ENCODE measurements at places on chromosomes 3 and 15.

DNA sequence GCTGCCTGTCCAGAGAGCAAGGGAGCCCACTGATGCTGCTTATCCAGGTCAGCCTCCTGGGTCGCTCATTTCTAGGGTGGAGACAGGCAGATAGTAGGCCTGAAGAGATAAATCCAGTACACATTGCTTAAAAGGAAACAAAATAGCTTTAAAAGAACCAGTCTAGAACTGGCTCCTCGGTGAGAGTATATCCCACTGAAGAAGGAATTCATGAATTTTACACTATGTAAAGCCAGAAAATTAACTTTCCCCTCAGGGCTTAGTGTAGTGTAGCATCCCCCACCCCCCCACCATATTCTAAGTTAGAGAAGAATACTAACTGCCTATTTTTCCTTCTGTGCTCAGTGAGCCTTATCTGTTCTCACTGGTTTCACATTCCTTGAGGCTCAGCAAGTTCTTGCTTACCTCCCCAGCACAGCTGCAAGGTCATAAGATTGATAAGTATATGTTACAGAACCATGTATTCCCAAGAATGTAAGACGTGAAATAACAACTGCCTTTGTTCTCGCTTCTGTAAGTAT, 30.5 kb upstream of the NOX5 start:
- DNase-seq: no peak

DNA sequence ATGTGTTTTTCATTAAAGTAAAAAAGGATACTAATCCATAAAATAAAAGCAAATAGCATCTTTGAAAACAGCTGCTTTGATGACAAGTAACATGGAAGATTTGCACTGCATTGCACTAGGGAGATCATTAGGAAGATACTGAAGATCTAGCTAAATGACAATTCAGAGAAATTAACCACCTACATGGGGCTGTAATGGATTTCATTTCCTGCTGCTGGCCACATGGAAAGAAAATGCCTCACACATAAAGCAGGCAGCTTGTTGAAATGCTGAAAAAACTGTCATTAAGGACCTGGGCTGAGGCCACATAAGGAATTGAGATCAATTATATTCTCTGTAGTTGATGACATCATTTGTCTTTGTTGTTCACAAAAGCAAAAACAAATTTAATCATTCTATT, 94.1 kb downstream of the PYDC2 start:
- no peak for DNase-seq

DNA sequence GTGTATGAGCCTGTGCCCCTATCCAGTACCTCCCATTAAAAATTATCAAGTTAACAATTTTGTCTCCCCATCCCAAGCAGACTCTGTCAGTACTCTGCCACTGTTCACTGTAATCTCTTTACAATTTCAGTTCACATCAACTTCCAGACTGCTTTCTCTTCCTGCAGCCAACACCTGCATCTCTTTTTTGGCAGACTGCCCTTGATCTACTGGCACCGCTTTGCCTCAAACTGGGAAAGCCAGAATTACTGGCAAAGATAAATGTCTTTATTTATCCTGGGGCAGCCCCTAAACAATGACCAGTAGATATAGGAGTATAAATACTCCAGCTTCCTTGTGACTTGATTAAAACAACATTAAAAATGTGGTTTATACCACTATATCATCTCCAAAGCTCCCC, 494.1 kb downstream of the ZNF385D start:
- no peak for DNase-seq

- DNase-seq: no peak
Observed at GRCh38 chr15:90497376-90497775, 32.3 kb upstream of the CRTC3 start.

DNA sequence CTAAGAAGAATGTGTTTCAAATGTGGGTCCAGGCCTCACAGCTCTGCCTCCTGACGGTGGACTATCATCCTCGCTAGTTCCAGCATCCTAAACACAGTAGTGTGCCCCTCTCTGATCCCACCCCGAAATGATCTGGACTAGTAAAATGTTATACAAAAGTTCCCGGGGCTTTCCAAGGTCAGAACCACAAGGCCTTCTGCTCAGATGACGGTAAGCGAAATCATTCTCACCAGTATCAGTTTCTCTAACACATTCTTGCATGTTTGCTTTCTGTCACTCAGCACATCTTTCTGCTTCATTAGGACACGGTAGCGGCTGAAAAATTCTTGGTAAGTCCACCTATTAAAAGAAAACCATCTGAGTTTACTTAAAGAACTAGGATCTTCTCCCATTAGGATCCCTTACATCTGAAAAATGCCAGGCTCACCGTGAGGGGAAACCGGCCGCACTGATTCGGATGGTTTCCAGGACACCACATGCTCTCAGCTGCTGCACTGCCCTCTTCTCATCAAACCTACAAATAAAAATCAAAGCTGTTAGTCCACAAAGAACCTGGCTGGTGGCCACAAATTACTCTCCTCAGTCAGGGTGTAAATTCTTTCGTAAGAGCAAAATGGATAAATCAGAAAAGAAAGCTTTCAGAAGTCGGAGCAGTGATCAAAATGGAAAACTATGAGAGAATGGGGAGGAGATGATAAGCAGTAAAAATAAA, 83.9 kb upstream of the MYO5C start:
- no peak for DNase-seq

- DNase-seq: no peak
Observed at GRCh38 chr3:130256821-130257340, 88.6 kb upstream of the COL6A5 start.

DNA sequence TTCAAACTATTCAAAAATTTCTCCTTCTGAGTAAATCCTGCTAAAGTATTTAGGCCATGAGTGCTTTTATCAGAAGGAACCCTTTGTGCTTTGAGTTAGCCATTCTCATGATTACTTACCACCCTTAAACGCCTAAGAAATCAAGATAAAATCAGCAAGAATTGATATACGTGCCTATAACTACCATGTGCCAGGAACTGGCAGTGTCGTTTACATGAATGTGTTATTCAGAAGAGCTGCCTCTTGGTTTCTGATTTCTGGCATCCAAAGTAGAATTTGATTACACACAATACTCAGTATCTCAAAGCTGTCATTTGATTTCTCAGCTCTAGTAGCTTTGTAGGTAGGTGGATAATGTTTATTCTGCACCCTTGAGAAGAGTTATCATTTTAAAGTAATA, 351.3 kb upstream of the CCDC54 start:
- no peak for DNase-seq

- DNase-seq: peak; percentile 47
Observed at GRCh38 chr3:52090131-52090932, 34.0 kb upstream of the DUSP7 start.

DNA sequence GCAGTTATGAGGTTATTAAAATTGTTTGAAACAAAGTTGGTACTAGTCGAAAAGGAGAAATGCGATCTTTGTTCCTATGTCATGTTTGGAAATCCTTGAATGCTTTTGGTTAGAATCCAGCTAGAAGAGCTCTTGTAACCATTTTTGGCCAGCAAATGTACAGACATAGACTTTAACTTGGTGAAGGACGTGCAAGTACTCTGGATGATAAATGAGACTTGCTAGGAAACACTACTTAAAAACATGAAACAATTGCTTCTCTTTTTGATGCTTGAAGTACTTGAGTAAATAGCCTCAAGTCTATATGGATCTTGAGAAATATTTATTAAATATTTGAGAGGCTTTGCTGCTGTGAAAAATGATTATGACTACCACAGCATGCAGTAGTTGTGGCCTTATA, 95.8 kb downstream of the CADM2 start:
- DNase-seq: no peak

DNA sequence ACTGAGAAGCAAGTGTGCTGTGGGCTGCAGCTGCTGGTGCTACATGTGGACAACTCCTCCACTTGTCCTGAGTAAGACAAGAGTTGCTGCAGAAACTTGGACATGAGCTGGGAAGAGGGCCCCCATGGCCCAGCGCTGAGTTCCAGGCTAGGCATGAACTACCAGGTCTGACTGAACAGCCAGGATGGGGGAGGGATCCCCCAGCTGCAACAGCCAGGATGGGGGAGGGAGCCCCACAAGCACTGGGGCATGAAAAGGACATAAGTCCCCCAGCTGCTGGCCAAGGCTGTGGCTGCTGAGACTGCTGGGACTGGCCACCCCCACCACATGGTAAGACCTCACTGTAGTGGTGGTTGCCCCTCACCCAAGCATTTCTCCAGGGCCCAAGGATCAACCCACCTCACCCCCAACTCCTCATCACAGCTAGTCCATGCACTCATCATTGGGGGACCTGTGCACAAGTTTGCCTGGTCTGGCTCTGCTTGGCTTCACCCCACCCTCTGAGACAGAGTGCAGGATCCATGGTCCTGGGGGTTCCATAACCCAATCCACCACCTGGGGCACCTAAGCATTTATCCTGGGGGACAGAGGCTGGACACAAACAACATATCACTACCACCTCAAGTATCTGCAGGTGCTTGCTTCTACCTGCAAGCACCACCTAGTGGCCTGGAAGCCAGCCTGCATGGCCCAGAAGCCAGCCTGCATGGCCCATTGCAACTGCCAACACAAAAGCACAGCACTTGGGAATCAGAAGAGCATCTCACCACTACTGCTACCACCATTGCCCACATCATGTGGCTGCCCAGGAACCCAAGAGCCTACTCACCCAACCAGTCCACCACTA, 84.5 kb upstream of the STT3B start:
- DNase-seq: peak; percentile 20

- peak; percentile 62 for DNase-seq
Observed at GRCh38 chr3:158539414-158540014, 31.5 kb upstream of the MLF1 start.

GRCh38 chr15:75346796-75347221, at the start of gene NEIL1:
Gene NEIL1 (plus strand): TSS chr15:75347039. CDS start chr15:75348906, 1,867 bp downstream.
- peak; percentile 67 for DNase-seq

GRCh38 chr3:8970971-8971589, 7.8 kb upstream of the RAD18 start:
- DNase-seq: peak; percentile 73

DNA sequence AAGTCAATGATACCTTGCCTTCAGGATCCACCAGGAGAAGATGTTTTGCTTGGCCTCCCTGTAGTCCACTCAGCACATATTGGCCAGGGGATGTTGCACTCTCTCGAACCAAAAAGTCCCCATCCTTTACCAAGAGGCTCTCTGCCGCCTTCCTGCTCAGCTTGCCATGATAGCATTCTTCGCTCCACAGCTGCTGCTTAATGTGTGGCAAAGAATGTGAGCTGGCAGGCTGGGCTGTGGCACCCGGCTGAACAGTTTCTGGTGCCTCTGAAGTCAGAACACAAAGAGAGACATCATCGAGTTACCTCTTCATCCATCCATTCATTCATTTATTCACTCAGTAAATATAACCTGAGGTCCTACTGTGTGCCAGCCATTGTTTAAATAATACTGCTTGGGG, 23.9 kb upstream of the CEP152 start:
- DNase-seq: no peak

DNA sequence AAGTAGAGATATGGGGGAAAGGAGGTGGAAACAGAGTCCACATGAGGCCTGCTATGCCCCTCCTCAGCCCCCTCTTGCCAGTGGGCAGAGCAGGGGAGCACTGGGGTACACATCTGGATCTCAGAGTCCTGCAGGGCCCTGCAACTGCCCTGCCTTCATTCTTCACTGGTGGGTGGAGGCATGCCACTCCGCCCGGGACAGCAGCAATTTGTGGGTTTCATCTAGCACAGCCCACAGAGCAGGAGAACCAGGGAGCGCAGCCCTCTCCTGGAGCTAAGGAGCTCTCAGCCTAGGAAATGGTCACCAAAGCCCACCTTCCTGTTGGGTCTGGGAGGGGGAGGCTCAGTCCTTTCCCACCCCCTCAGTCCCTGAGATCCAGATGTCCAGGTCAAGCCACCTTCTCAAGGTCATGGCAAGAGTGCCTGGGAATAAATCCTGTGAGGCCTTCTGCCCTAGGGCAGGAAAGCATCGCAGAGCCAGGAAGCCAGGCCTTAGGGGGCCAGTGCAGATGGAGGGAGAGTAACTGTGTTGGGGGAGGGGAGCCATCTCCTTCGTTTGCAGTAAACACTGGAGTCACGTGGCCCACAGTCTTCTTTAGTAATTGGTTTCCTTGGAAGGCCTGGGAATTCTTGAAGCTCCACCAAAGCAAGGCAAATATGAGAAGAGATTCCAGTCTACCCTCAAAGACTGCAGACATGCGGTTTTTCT, 31.0 kb downstream of the ANP32A start:
- no peak for DNase-seq

GRCh38 chr3:134281912-134282658, 31.4 kb upstream of the RYK start:
- no peak for DNase-seq

DNA sequence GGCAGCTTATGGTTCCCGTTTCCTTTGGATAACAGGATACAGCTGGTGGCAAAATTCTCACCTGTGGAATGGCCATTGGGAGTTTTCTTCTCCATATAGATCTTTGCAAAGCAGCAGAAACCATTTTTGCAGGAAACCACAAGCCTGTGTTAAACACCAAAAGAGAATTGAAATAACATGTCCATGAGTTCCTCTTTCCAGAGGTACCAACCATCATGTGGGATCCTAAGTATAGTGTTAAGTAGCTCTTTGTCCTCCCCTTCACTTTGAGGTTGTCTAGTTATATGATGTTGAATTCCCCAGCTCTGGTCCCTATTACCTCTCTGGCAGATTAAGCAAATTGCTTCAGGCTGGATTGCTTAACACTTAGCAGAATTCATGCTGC, 94.9 kb downstream of the AKAP13 start:
- DNase-seq: no peak

DNA sequence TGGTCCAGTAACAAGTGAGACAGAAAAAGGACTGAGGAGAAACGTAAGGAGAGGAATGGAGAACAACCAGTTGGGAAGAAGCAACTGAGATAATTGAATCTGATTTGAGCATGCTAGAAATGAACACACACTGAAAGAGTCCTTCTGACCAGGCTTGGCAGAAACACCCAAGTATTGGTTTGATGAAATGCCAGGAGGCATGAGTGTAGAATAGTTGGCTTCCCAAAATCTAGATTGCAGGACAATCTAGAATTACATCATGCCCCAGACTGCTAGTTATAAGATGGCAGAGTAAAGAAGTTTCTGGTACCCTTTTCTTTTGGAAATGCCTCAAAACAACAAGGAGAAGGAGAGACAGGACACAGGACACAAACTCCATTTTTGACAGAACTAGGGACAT, 189.7 kb upstream of the STT3B start:
- no peak for DNase-seq

GRCh38 chr3:81929697-81930096, 168.3 kb upstream of the GBE1 start:
- DNase-seq: no peak

- no peak for DNase-seq
Observed at GRCh38 chr3:13792512-13793371, 87.1 kb downstream of the WNT7A start.

GRCh38 chr3:117350371-117350770, 640.8 kb downstream of the TUSC7 start:
- DNase-seq: no peak

- peak; percentile 55 for DNase-seq
Observed at GRCh38 chr15:80856809-80857377, 77.7 kb downstream of the CEMIP start.

GRCh38 chr3:197306374-197307086, 8.1 kb upstream of the DLG1 start:
- no peak for DNase-seq

GRCh38 chr15:27486683-27487647, 516.0 kb downstream of the GABRG3 start:
- no peak for DNase-seq

- no peak for DNase-seq
Observed at GRCh38 chr15:74263466-74263865, 27.3 kb downstream of the CCDC33 start.

GRCh38 chr15:72994534-72995177, 57.6 kb upstream of the NEO1 start:
- DNase-seq: peak; percentile 34

- no peak for DNase-seq
Observed at GRCh38 chr3:69683082-69683806, 56.0 kb upstream of the MITF start.
